ENCODE measurements at places on chromosomes 2 and 18.

DNA sequence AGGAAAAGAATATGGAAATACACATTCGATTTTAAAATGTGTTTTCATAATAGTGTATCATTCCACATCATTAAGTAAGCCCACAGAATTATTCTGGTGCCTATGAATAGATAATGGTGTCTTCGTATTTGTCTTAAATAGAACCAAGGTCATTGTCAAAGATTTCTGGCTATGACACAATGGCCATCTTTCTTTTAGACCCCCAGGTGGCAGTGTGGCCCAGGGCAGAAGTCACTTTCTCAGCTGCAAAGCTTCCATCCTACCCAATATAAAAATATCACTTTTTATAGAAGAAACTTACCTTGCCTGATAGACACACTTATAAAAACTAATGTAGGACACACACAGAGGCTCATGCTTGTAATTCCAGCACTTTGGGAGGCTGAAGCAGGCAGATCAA, 57.5 kb downstream of the ZRANB3 start:
- no peak for DNase-seq

DNA sequence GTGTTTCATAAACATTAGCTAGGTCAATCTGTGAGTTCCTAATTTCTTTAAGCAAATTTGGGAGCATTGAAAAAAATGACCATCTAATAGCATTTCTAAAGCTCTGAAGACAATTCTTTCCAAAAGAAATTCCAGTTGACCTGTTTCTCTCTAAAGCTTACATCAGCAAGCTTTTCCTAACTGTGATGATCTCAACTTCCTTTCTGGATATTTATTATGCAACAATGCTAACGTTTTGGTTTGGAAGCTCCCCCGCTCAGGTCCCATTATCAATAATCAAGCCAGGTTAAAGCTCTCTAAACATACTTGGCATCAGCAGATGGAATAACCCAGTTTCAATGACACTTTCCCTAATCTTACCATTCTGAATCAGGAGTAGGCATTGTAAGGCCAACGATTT, 196.3 kb upstream of the TANK start:
- DNase-seq = no peak

- DNase-seq = no peak
Observed at GRCh38 chr2:112244854-112245253, 10.0 kb downstream of the ZC3H8 start.

GRCh38 chr18:74507927-74508326, 11.8 kb downstream of the CNDP2 start:
- DNase-seq = no peak

DNA sequence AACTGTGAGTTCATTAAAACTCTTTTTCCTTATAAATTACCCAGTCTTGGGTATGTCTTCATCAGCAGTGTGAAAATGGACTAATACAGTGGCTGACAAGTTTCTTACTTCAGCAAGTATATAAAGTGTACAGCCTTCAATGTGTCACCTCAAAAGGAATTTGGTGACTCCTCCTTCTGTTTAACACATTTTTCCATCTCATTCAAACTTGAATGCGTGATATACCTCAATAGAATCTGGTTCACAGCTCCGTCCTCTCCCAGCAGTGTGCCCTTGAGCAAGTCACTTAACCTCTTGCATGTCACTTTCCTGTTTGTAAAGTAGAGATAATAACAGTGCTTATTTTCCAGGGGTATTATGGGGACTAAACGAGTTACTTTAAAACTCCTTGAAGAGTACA, 159.6 kb downstream of the CCBE1 start:
- no peak for DNase-seq

- DNase-seq = no peak
Observed at GRCh38 chr2:161136696-161137324, 23.4 kb upstream of the TANK start.

DNA sequence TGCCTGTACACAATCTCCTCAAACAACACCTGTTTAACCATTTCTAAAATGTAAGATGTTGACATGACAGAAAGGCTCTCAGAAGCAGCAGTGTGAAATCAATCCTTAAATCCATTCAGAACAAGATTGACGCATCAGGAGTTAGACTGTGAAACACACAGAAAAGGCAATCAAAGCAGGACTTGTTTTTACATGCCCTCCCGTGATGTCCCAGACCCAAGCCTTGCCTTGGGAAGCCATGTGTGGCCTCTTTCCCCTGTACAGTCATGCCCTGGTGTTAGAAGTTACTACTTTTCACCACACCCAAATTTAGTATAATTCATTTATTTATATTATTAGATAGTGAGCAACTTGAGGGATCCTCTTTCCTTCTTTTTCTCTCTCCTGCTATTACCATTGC, 115.7 kb downstream of the NCKAP5 start:
- no peak for DNase-seq

DNA sequence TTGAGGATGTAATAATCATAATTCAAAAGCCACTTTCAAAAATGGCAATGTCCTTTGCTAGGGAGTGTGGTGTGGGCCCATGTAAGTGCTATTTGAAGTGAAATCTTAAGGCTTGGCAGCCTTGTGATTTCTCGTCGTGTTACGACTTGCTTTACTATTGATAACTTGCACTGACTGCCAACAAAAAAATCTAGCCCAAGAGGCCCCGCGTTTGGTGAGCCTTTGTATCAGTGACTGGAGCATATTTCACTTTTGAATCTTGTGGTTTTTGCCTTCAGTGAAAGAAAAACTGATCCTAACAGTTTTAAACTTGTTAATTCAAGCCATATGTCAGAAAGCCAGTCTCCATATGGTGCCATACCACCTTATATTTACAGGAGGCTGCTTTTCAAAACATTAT, 248.0 kb downstream of the TMEM182 start:
- no peak for DNase-seq

GRCh38 chr2:191299010-191299409, 53.8 kb downstream of the MYO1B start:
- DNase-seq = no peak

- no peak for DNase-seq
Observed at GRCh38 chr2:45834372-45834771, 182.9 kb downstream of the PRKCE start.

DNA sequence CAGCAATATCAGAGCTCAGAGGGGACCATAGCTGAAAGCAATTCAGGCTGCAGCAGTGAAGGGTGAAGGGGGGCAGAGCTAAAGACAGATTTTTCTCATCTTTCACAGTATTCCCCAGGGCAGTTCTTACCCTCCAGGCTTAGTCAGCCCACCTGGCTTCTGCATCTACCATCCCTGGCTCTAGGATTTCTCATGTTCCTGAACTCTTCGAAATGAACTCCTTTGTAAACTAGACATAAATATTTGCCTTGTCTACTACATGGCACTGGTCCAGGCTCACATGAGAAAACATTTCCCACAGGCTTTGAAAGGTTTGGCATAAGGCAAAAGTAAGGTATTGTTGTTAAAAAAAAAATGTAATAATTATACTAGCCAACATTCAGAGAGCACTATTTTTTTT, 23.6 kb upstream of the NEB start:
- no peak for DNase-seq

GRCh38 chr2:164696634-164697033, 75.4 kb upstream of the GRB14 start:
- DNase-seq = no peak

DNA sequence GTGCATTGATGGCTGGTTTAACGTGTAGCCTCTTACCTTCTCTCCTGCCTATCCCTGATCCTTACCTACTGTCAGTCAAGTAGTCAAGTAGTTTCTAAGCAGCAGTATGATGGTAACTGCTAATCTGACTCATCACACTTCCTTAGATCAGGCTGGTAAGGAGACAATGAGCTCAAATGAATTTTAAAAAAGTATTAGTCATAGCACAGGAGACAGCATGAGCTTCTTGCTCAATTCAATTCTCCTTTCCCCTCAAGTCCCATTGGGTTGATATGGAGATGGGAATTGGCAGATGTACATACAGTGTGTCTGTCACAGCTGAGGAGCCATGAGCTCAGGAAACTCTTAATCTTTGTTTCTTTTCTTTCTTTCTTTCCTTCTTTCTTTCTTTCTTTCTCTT, 799.7 kb downstream of the LRP1B start:
- DNase-seq = no peak

- no peak for DNase-seq
Observed at GRCh38 chr2:67585400-67585799, 188.3 kb downstream of the ETAA1 start.

Data from stimulated activated CD4-positive, alpha-beta T cell treated with anti-CD3 and anti-CD28 coated beads, Interleukin-15, amount 100 ng/mL, for 1 hour (primary cell).